HuH-7.5 (cell line): ENCODE measurements at places on chromosomes 3 and 15.

GRCh38 chr3:5300638-5301037 lies 113.1 kb downstream of the EDEM1 start:
- no peak for DNase-seq

DNA sequence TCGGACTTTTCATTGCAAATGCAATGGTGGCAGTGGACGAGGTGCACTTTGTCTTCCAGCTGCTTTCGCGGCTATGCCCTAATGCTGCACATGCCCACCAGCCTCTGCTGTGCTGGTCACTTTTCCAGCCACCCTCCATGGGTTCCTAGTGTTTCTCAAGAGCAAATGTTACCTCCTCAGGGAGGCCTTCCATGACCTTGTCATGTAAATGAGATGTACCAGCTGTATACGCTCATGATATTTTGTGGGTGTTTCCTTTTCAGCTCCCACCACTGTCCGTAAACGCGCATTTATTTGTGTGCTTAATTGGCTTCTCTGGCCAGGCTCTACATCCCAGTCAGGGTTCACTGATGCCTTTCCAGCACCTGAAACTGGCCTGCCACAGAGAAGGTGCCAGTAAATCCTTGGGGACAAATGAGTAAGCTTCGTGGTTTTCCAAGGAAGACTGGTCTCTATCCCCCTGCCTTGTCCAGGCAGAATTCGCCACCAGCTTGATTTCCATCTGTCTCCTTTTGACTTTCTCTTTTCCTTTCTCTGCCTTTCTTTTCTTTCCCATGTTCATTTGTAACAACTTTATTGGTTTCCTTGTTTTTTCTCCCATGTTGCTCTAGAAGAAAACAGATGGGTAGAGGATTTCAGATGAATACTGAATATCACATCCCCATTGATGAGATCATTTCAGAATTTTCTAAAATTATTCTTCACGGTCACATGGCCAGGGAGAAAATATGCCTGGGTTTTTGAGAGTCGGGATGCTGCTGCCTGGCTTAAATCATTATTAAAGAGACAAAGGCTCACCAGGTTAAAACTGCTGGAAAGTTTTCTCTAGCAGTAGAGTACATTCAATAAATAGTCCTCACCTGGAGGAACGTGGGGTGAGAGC lies 82.5 kb downstream of the CHST2 start:
- no peak for DNase-seq

DNA sequence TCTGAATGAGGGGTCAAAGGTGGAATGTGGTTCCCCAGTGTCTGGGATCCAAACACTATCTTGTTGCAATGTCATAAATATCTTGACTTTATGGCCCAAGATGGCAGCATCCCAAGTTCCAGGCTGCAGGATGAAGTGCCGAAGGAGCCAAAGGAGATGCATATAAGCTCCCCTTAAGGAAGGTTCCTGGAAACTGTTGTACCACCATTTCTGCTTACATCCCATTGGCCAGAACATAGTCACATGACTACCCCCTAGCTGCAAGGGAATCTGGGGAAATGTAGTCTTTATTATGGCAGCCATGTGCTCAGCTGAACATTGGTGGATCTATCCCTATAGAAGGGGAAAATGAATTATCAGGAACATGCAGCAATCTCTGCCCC lies 54.3 kb downstream of the BDH1 start:
- no peak for DNase-seq

DNA sequence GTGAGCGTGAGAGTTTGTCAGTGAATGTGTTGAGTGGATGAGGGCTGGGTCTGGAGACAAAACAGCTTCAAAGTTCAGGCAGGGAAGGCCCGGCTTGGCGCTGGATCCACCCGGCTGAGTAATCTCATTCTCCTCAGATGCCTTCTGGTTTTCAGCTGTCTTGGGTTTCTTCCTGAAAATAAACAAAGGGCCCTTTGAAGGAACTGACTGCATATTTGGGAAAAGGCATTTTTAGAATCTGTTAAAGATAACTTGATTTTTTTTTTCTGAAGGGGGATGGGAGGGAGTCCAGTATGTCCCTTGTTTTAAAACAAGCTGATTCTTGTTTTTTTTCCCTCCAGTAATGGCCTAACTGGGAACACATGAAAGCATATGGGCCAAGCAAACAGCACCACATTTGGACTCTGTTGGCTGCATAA lies 86.4 kb downstream of the TIGIT start:
- DNase-seq = no peak

DNA sequence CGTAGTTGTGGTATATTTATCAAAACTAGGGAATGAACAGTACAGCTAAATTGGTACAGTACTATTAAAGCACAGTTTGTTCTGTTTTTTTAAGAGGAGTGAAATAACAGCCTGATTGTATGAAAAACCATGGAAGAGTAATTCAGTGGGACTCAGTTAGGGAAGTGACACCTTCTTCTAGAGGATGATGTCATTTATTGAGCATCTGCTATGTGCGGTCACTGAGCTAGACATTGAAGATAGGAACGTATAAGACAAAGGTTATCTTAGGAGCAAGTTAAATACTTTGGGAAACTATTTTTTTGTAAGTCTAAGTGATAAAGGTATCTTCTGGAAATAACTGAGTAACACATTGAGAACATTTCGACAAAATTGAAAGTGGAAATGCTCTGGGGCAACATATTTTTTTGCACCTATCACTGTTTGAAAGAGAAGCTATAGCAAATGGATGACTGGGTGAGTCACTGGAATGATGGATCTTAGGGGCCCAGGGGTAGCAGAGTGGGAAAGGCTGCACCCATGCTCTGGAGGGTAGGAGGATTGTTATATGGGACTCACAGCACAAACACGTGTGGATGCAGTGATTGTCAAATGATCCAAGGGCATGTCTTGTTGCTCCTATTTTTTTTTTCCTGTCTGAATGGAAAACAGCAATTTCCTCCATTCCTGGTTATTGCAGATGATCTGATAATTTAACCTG lies 43.0 kb downstream of the OXNAD1 start:
- no peak for DNase-seq

DNA sequence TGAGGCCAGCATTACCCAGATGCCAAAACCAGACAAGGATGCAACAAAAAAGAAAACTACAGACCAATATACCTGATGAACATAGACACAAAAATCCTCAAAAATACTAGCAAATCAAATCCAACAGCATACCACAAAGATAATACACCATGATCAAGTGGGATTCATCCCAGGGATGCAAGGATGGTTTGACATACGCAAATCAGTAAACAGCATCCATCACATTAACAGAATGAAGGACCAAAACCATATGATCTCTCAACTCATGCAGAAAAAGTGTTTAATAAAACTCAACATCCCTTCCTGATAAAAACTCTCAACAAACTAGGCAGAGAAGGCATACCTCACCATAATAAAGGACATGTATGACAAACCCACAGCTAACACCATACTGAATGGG lies 14.0 kb upstream of the PIAS1 start:
- DNase-seq = no peak

DNA sequence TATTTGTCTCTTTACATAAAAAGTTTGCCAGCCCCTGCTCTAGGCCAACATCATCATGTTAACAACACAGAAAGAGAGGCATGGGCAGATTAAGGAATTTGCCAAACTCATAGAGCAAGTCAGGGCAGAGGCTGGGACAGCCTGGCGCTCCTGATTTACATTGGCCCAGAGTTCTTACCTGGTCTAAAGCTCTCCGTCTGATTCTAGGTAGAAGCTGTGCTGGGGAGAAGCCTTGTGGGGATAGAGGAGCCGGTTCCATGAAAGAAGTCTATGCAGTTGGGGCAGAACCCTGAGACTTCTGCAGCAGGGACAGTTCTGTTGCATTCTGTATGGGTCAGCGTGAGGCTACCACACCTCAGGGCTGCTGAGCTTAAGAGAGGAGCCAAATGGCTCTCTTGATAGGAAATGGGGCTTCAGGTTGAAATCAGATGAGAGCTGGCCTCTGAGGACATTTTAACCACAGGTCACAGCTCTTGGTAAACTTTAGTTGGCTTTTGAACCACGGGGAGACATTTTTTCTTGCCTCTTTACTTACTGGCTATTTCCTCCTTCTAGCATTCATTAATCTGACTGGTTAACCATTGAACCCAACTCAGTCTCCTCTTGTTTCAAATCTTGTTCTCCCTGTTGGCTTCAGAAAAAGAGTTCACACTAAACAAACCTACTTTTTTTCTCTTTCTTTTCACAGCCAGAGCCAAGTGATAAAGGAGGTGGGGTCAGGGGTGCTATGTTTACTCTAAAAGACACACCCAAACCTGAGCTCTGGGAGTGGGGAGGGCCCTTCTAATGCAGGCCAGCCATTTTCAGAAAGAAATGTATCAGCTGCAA lies 250.7 kb downstream of the OPA1 start:
- DNase-seq = peak; percentile 44

GRCh38 chr3:196122021-196122687 lies 40.3 kb upstream of the TFRC start:
- no peak for DNase-seq

- DNase-seq = no peak
Measured at GRCh38 chr15:29736012-29736743, 86.1 kb downstream of the TJP1 start.

DNA sequence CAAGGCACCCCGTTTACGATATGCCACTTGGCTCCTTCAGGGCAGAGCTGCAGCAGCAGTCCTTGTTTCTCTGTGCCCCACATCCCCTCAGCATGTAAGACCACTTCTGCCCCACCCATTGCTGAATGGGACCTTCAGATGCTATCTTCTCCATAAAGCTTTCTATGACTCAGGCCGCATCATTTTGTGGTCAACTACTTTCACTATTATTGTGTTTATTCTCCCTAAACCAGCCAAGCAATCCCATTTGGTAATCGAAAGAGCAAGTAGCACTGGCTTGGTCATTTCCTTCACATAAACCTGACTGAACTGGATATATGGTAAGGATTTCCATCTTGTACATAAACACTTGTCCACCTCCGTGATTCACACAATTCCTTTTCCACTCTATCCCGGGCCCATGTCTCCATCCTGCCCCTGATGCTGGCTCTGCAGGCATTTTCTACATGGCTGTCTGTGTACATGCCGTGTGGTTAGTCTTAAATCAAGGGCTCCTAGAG lies 25.7 kb downstream of the LIPC start:
- no peak for DNase-seq

- no peak for DNase-seq
Measured at GRCh38 chr15:50797926-50798325, 32.4 kb upstream of the SPPL2A start.

DNA sequence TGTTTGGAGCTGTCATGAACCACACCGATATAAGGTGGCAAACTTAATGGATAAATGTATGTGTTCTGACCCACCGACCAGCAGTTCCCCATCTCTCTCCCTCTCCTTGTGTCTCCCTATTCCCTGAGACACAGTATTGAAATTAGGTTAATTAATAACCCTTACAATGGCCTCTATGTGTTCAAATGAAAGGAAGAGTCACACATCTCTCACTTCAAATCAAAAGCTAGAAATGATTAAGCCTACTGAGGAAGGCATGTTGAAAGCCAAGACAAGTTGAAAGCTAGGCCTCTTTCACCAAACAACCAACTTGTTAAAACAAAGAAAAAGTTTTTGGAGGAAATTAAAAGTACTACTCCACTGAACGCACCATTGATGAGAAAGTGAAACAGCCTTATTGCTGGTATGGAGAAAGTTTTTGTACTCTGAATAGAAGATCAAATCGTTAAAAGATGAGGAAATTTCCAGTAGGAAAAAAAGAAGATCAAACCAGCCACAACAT lies 15.0 kb downstream of the ATR start:
- DNase-seq = no peak

GRCh38 chr3:126961191-126961790 lies 21.6 kb upstream of the PLXNA1 start:
- DNase-seq = no peak

DNA sequence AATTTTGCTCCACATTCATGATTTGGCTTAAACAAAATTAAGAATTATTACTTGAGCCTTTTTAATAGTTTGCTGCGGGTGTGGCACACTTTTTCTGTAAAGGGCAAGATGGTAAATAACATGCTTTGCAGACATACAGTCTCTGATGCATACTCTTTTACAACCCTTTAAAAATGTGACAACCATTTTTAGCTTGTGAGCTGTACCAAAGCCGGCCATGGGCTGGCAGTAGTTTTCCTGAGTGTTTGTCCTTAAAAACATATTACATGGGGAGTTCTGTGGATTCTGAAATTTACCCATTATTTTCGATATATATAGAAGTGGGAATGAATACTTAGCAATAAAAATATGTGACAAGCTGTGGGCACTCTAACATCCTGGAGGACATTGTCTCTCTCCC lies 163.4 kb downstream of the FNDC3B start:
- DNase-seq = no peak

GRCh38 chr3:10883478-10884234 lies 67.6 kb downstream of the SLC6A11 start:
- DNase-seq = peak; percentile 41

DNA sequence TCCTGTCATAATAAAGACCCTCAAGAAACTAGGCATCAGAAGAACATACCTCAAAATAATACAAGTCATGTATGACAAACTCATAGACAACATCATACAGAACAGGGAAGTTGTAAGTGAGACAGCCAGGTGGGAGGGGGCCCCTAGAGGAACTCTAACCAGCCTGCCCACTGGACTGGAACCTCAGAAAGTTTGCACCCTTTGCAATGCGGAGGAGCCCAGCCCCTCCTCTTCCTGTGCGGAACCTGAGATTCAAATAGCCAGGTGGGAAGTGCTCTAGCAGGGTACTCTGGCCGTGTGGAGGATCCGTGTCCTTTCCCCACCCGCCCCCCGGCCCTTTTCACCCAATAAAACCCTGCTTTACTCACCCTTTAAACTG lies 387.0 kb upstream of the CBLB start:
- DNase-seq = no peak

- DNase-seq = no peak
Measured at GRCh38 chr15:25408428-25408827, 30.4 kb downstream of the UBE3A start.

DNA sequence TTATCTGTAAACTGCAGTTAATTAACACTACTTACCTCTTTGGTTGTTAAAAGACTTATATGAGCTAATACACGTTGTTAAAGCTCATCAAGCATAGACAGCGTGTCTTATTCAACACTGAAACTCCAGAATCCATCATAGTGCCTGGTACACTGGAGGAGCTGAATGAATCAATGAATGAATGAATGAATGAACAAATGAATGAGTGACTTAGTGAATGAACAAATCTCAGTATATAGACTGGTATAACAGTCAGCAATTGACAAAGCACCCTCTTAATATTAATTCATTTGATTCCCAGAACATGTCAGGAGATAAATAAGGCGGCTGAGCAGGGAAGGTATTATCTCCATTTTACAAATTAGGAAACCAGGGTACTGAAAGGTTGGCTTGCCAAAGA lies 7.1 kb downstream of the CASR start:
- DNase-seq = no peak
